ENCODE measurements at places on chromosomes 4 and X.
A peak's percentile ranks its signal among the peaks of the same experiment; 100 is the strongest.

DNA sequence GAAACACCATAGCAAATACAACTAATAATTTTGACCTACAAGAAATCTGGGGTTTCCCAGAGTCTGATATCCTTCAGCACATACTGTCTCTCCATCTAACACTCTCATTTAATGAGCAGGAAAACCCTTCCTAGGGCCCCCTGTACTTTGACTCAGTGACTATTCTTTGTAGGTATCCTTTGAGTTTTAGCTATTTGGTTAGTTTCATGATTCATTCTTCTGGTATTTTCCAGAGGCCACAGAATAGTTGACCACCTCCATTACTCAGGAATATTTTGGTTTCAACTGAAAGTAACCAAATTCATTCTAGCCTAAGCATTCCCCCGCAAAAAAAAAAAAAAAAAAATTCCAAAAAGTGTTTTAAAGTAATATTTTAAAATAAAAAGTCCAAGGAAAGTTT lies 140.0 kb downstream of the IDS start:
- no peak for DNase-seq

GRCh38 chrX:23854945-23855344 lies 52.8 kb downstream of the APOO start:
- DNase-seq = no peak

DNA sequence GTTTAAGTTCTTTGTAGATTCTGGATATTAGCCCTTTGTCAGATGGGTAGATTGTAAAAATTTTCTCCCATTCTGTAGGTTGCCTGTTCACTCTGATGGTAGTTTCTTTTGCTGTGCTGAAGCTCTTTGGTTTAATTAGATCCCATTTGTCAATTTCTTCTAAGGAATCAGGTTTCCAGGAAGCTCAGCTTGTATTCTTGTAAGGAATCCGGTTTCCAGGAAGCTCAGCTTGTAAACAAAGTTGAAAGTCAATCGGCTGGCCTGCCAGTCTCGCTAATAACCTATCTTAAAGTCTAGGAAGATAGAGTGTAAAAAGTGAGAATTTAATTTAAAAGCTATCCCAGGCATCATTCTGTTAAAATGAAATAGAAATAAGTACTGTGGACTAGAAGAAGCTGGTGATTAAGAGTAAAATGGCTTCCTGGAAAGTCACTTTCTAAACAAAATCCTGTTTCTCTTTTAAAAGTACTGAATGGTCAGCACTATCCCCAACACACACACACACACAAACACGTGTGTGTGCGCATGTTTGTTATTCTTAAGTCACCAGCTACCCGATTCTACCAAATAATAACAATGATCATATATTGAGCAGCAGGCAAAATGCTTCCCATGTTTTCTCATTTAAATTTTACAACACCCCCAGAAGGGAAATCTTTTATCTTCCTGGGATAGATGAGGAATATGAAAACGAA lies 171.7 kb downstream of the PAPSS1 start:
- DNase-seq = no peak

- DNase-seq = no peak
Measured at GRCh38 chr4:10747186-10747585, 62.6 kb upstream of the CLNK start.

GRCh38 chr4:1754336-1754735 lies 33.0 kb downstream of the TACC3 start:
- no peak for DNase-seq

DNA sequence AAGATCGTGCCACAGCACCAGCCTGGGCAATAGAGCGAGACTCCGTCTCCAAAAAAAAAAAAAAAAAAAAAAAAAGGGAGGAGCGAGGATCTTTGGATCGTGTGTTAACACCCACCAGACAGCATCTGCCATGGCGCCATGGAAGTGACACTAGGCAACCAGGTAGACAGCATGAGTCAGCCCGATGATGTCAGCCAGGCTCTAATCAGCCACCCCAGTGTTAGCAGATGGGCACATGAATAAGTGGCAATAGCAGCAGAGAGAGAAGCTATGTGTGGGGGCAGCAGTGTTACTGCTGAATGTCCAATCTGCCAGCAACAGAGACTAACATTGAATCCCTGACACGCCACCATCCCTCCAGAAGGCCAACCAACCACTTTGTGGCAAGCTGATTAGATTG lies 6.6 kb downstream of the SYN1 start:
- no peak for DNase-seq

DNA sequence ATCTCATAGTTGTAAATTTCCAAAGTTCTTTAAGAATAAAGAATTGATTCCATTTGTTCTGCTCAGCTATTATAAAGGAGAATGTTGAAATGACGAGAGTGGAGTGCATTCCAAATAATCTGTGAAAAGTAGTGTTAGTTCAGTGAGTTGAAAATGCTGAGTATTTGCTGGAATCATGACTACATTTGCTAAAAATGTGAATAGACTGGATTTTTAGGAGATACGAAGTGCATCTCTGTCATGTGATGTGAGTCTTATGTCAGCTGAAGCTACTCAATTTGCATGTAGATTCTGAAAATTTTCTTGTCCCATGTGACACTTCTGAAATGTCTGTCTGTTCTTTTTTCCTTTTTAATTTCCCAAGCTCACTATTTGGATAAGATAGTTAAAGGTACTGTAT lies 206.0 kb downstream of the DCTD start:
- DNase-seq = no peak

GRCh38 chr4:3044870-3045819 lies 29.2 kb downstream of the HTT-AS start:
- DNase-seq = peak; percentile 87

DNA sequence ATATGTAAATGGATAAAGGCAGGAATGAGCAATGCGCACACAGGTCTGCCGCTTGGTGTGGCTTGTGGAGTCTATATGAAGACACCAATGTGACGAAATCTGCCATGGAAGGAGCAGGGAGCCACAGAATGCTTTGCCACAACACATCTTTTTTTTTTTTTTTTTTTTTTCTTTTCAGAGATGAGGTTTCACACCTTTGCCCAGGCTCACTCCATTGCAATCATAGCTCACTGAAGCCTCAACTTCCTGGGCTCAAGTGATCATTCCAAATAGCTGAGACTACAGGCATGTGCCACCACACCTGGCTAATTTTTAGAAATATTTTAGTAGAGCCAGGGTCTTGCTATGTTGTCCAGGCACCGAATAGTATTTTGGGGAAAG lies 17.4 kb upstream of the SLC34A2 start:
- DNase-seq = no peak

- no peak for DNase-seq
Measured at GRCh38 chr4:80507507-80507906, 172.0 kb downstream of the CFAP299 start.

DNA sequence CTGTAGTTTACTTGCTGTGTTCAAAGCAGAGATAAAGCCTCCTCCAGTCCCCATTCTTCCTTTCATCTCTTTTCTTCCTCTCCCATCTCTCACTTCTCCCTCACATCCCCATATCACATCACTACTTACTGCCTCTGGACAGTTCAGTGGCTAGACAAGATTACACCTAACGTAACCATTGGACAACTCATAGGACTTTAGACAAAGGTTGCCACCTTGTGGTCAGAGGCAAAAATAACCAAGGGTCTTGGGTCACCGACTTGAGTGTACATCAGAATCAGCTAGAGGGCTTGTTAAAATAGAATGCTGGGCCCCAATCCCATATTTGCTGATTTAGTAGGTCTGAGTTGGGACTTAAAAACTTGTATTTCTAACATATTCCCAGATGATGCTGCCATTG lies 109.3 kb upstream of the DGKK start:
- peak; percentile 31 for DNase-seq

DNA sequence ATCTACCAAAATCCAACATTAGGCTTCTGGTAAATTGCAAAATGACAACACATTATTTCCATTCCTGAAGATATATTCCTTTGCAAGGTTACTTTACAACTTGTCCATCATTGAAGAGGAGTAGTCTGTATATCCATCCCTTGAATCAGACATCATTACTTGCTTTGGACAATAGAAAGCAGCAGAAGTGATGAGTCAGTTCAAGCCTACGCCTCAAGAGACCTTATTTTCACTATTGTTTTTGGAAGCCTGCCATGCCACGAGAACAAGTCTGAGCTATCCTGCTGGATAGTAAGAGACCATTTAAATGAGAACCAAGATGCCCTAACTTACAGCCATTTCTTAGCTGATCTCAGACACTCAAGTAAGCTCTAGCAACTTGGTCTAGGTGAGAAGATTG lies 246.0 kb upstream of the HHIP start:
- no peak for DNase-seq

DNA sequence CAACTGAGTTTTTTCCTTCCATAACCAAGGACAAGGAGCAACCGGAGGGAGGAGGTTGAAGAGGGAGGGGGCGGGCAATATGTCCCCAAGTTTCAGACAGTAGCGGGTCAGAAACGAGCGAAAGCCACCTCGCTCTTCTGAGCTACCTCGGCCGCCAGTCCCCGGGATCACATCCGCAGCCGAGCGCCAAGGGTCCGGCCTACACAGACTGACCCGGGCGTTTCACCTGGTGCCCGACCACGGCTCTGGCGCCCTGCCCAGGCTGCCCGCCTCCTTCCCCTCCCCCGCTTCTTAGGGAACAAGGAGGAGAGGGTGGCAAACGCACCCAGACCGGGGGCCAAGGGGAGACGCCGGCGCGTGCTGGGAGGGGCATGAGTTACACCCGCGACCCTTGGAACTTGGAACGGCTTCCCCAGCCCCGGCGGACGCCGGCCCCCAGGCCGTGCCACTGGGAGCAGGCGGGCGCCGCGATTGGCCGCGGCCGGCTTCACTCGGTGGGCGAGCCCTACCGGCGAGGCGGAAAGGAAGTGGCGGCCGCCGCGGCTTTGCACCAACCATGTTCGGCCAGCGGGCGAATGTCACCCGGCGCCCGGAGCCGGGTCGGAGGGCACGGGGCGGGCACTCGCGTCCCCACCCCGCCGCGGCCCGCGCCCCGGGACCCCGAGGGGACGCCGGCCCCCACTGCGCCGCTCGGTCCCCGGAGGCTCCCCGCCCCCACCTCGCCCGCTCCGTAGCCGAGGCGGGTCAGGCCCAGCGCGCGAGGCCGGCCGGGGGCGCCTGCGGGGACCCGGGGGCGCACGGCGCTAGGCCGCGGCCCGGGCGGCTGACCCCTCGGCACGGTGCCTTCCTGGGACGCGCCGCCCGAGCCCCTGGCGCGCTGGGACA lies 1.5 kb downstream of the IRF2 start:
- DNase-seq = peak; percentile 73

- DNase-seq = no peak
Measured at GRCh38 chr4:173527103-173527891, 2.7 kb downstream of the HAND2 start.

DNA sequence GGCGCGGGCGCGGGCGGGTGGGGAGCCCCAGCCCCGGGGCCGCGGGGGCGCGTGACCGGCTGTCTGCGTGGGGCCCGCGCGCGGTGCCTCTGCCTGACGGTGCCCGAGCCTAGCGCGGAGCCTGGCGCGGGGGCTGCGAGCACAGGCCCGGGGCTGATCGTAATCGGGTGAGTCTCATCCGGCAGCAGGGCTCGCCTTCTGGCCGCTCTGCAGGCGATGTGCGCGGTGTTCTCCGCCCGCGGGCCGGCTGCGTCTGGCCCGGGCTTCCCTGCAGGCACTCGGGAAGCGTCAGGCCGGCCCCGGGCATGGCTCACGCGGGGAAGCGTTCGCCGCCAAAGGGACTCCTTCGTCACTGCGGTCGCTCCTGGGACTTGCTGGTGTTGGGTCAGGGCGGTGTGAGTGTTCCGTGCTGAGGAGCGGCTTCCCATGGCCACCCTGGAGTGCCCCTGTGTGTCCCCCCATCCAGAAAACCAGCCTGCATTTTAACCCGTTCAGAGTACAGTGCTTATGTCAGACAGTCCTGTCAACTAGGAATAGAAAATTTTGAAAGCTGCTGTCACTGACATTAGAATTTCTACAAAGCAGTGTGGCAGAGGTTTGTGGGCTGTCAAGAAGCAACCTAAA lies 40.6 kb downstream of the FAM149A start:
- DNase-seq = peak; percentile 30

GRCh38 chr4:3791910-3792542 lies 25.8 kb downstream of the ADRA2C start:
- DNase-seq = peak; percentile 69

DNA sequence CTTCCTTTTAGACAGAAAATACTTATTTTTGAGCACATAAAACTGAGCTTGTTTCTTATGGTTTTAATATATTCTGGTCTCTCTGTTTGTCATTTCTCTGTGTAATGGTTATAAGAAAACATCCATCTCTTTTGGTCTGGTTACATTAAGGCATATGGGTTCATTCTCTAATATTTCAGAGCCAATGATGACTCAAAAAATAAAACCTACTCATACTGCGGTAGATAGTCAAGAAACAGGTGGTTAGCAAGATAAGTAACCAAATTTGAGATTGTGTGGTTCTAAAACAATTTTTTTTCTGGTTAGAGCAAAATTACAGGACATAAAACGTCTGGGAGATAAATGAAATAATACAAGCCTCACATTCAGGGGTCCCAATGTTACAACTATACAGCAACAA lies 654.5 kb downstream of the STIM2 start:
- no peak for DNase-seq

DNA sequence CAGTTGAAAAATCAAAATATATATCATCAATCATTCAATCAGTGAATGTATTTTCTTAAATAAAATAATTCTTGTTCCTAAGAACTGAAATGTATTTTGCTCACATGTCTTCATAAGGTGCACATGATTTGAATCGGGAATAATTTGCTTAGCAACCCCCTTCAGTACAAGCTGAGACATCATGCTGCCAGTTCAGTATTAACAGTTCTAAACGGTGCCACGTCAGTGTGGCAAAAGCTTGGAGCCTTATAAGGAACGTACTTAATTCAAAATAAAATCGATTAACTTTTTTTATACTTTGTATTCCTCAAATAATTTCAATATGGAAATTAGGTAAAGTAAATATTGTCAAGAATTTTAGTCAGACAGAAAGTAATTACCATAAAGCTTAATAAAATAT lies 287.9 kb downstream of the CCSER1 start:
- no peak for DNase-seq

GRCh38 chr4:64940698-64941097 lies 531.4 kb upstream of the TECRL start:
- DNase-seq = no peak

- no peak for DNase-seq
Measured at GRCh38 chr4:114857831-114858230, 255.6 kb downstream of the NDST4 start.

- no peak for DNase-seq
Measured at GRCh38 chr4:143699331-143700045, 987 bp downstream of the FREM3 start.

- DNase-seq = no peak
Measured at GRCh38 chrX:113275804-113276203, 435.2 kb upstream of the AMOT start.

DNA sequence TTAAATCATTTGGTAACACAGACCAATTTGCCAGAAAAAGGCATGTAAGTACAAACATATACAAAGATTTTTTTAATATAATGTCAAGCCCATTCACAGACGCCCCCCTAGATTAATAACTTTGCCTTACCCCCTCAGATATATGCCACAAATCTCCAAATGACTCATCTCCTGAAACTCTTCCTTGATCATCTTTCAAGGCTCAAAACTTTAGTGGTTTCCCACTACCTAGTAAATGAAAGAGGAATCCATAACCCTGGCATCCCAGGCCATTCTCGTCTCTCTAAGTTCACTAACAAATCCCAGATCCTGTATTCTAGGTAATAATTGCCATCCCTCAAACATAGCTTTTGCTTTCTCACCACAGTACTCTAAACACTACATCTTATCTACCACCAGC lies 61.9 kb downstream of the PRSS12 start:
- DNase-seq = no peak
